Fibroblast of skin of right biceps (primary cell): ENCODE measurements at places on chromosomes 6 and 20.

DNA sequence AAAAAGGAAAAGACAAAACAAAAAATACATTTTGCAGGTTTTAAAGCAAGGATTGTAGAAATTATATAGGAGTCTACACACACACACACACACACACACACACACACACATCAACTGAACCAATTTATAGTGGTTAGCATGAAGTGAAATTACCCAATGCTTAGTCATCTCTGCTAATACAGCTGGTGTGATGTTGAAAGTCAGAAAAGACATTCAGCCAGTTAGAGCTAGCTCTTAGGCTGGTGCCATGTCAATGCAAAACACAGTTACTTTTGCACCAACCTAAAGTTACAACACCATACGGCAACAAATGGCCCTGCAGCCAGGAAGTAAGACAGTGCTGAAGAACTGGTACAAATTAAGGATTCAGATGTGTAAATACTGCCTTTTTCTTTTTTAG is 15.2 kb downstream of the FAM210B start:
- DNase-seq = peak; percentile 89

GRCh38 chr6:25942561-25943147 is 12.2 kb upstream of the SLC17A2 start:
- DNase-seq = peak; percentile 26

DNA sequence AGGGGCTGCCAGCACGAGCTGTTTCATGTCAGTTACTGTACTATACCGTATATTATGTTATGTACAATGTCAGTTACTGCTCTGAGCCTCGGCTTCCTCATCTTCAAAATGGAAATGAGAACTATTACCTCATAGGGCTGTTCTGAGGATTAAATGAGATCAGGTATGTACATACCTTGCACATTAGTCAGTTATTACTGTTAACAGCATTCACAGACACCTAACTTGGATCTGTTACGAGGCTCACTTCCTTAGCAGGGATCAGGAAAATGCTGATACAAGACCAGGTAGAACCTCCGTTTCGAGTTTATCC is 69.7 kb upstream of the TBC1D7 start:
- no peak for DNase-seq

GRCh38 chr6:16092140-16092539 is 36.7 kb upstream of the MYLIP start:
- DNase-seq = no peak

GRCh38 chr6:21323577-21323976 is 270.0 kb upstream of the SOX4 start:
- DNase-seq = no peak

DNA sequence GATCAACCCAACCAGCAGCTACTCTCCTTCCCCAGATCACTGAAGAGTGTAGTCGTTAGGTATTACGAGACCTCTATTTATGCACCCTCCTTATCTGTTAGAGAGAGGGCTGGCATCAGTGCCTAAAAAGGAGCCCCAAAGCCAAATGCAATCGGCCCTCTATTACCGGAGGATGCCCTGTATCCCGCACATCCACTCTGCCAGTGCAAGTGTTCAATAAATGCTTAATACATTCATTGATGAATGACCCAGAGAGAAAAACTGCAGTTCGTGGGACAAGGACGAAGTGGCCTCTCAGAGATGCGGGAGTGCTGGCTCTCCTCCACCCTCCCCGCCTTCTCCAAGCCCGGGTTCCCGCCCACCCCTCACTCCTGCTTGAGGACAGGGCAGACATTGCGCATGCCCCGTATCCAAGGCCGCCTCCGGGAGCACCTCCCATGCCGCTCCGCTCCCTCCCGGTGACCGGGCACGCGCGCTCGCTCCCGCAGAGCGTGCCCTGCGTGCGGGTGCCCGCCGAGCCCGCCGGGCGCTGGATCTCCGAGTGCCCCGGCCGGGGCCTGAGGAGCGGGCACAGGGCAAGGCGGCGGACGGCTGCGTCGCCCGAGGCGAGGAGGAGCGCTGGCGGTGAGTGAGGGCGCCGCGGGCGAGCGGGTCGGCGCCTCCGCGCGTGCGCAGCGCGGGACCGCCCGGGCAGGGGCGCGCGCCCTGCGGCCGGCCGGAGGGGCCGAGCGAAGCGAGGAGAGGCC is 27.2 kb upstream of the BTBD3 start:
- DNase-seq = peak; percentile 91

- no peak for DNase-seq
Observed at GRCh38 chr6:16973051-16973450, 128.8 kb upstream of the STMND1 start.
